ENCODE measurements at places on chromosomes 1 and 21.
A peak's percentile ranks its signal among the peaks of the same experiment; 100 is the strongest.

DNA sequence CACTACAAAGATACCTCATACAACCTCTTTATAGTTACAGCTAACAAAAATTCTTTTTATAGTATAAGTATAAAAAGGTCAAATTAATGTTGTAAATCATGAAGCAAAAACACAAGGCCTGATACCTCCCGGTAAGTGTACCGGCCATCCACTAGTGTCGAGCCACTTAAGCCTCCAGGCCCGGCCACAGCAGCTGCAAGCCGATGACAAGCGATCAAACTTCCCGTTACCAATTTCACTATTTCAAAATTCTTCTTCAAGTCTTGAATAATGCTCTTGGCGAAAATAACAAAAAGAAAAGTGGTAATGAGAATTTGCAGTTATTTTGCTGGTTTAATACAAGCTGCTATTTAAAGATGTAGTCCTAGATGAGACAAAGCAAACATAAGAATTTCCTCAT, 67.6 kb downstream of the USP24 start:
- DNase-seq: no peak

DNA sequence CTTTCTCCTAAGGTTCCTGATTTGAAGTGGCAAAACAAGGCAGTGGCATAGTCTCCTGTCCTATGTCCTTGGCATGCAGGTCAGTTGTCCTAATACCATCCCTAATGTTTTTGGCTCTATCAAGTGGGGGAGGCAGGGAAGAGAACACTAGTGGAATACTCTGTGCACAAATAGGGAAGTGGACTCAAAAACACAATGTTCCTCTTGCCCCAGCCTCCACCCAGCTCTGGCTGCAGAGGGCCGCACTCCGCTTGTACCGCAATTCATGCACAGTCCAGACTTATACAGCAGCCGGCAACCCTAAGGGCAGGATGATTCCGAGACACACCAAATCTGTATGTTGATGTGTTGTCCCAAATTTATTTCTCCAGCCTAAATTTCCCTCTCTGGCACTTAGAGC, 14.5 kb downstream of the PLEKHO1 start:
- DNase-seq: no peak

DNA sequence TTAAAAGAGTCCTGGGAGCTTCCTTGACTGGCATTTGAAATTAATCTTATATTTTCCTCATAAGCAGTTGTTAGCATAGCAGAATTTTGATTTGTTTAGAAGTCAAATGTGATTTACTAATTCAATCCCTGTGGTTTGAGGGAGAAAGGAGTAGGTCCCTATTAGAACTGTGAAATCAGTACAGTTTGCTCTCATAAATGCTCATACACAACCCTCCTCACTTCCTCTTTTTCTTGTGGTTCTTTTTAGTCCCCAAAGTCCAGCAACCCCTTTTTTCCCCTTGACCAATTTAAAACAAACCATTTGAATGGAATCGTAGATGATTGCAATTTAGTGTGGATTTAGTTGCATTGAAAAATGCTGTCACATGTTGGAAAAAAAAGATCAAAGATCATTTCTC, 9.2 kb upstream of the IFI44 start:
- DNase-seq: no peak

GRCh38 chr1:205934788-205935187, 8.5 kb downstream of the SLC26A9 start:
- no peak for DNase-seq

DNA sequence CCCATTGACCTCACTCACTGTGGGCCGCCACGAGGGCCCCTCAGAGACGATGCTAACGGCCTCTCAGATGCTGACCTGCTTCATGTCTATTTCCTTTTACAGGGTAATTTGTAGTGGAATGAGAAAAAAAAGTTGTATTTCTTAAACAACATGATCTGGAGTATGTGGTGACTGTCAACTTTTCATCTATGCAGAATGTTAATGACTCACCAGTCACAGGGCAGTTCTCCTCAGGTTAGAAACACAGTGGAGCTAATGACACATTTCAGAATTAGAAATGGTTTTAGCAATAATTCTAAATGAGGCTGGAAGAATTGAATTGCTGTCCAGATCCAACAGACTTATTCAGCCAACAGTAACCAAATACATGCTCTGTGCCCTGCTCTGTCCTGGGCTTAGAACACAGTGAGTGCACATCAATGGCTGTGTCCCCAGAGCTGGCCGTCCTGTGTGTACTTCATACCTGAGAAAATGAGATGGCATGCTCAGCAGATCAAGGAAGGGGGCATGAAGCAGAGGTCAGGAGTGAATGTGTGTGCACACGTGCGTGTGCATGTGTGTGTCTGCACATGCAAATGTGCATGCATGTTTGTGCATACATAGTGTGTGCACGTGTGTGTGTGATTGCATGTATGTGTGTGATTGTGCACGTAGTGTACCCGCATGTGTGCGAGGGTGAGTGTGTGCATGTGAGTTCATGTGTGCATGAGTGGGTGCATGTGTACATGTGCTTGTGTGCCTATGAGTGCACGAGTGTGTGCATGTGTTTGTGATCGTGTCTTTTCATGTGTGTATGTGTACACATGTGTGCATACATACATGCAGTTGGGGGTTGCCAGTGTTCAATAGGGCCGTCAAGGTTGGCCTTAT, 145.3 kb downstream of the PCBP3 start:
- DNase-seq: no peak

DNA sequence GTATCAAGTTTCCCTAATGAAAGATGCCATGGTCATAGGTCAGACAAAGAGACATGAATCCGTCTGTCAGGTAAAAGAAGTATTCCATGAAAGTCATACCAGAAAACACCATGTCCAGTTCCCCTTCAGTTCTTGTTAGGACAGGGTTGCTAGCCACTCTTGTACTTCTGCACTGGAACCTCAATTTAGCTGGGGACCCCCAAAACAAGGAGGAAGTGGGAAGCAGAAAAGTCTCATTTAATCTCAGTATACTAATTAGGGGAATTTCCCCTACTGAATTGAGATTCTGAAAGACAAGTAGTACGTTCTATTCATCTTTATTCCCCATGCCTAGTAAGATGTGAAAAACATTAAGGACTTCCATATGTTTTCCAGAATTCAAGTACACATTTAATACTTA, 1289.9 kb upstream of the B3GALT2 start:
- no peak for DNase-seq

DNA sequence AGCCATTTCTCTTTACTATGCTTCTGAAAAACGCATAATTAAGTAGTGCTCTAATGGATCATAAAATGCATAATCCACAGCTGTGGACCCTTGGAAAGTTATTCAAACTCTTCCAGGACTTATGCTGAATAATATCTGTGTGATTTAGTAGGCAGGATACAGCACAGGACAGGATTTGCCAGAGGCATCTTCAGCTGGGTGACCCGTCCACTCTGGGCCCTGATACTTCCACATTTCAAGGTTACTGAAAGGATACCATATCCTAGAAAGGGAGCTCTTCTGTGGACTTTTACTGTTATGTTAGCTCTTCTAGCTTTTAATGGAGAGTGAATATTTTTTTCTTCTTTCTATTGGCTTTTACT, 49.6 kb downstream of the MAP10 start:
- no peak for DNase-seq

DNA sequence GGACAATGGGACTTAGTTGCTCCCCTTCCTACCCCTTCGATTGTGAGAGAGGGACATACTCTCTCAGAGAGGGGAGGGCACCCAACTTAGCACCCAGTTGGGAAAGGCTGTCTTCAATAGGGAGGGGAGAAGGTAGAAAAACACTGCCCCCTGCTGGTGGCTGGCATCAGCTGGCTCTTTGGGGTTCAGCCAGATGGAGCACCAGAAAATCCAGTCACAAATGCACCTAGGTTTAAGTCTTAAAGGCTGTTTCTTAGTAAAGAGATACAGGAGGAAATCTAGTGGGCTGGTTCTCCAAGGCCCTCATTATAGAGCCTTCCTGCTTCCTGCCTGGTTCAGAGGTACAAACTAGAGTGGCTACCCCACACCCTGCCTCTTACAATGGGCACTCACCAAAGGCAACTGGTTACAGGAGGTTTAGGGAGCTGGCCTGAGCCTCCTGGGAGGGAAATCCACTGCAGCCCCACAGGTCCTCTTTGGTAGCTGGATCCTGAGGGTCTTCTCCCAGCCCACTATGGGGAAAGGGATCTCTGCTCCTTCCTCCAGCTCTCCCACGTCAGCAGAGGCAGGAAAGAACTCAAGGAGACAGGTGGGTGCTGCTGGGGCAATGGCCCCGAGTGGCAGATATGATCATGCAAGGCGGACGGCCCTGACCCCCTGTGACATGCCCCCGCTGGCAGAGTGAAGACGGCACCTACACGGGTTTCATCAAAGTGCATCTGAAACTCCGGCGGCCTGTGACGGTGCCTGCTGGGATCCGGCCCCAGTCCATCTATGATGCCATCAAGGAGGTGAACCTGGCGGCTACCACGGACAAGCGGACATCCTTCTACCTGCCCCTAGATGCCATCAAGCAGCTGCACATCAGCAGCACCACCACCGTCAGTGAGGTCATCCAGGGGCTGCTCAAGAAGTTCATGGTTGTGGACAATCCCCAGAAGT, 28.3 kb downstream of the EIF2D start:
- peak; percentile 63 for DNase-seq

GRCh38 chr1:43469932-43470331, 16.2 kb upstream of the HYI start:
- no peak for DNase-seq

DNA sequence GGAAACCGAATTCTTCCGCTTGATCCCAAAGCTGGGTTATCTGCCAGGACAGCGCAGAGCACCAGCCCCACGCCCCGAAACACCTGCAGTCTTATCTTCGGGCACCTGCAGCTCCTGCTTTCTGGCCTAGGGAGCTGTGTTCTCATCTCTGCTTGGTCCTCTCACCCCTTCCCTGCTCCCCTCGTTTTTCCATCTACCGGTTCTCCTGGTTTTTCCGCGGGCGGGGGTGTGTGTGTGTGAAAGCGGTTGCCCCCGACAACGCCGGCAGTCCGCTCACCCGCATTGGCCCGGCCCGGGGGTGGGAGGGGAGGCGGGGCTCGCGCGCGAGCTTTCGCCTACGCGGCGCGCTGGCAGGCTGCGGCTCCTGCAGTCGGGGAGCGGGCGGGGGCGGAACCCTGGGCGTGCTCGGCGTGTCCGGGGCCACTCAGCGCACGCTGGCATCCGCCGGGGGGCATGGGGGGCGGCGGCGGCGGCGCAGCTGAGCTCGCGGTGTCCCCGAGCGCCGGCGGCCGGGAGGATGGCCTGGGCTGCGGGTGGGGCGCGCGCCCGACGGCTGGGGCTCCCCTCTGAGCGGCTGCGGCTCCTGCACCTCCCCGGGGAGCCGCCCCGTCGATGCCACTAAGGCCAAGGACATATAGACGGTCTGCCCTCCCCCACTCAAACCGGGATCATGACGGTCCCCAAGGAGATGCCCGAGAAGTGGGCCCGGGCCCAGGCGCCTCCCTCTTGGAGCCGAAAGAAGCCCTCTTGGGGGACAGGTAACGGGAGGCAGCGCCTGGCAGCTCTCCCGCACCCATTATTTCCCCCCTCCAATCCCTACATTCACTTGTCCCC, 3.2 kb downstream of the ATP8B2 start:
- peak; percentile 68 for DNase-seq

- DNase-seq: no peak
Measured at GRCh38 chr1:5906116-5906515, 86.1 kb downstream of the NPHP4 start.

DNA sequence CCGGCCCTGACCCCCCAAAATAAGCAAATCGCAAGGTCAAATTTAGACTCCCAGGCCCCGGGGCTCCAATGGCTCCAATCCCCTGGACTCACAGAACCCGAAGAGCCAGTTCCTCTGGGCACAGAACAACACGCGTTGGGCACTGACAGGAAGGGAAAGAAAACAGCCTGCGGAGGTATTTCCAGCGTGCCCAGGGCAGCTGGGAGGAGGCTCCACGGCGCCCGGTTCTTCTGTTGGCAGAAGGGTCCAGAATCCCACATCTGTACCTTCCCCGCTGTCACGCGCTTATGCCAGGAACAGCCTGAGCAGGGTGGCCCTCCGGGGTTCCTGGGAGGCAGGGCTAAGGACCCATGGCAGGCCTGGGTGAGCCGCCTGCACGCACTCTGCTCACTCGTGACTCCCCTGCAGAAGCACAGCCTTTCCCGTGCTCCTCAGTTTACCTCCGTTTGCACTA, 85.5 kb downstream of the RIPK4 start:
- no peak for DNase-seq

GRCh38 chr1:59751801-59752200, 62.9 kb upstream of the HOOK1 start:
- DNase-seq: no peak

- no peak for DNase-seq
Measured at GRCh38 chr1:115076384-115076915, 12.9 kb downstream of the TSPAN2 start.

DNA sequence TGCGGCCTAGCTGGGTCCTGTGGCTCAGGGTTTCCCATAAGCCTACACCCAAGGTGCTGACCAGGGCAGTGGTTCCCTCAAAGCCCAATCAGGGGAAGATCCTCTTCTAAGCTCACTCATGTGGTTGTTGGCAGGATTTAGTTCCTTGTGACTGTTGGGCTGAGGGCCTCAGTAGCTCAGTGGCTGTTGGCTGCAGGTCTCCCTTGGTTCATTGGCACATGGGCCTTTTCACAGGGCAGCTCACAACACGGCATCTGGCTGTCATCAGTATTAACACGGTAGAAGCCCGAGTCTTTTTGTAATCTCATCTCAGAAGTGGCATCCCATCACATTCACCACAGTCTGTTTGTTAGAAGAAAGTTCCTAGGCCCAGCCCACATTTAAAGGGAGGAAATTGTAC, 188.2 kb upstream of the HMCN1 start:
- DNase-seq: no peak

DNA sequence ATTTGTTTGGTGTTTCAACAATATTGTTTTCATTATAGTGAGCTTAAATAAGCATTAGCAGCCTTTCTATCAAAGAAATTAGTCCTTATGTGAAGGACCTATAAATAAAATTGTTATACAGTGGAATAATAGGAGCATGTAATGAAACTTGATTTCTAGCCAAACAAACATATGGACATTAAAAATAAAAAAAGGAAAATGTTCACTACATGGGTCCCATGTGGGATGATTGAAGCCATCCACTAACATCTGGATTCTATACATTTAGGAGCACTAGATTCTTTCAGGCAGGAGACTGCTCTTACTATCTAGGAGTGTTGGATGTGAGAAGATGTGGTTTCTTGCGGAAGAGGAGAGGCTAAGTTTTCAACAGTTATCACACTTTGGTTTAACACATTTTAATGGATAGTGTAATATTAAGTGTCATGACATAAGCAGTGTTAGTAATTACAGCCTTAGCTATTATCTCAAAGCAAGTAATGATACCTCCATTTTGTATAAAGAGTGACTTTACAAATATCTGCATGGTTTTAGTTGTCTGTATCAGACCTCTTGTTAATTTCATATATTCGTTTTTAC, 62.3 kb downstream of the LYPLAL1 start:
- DNase-seq: no peak

Data from substantia nigra (tissue), 51 donors.